ENCODE measurements at places on chromosomes 3 and 15.

DNA sequence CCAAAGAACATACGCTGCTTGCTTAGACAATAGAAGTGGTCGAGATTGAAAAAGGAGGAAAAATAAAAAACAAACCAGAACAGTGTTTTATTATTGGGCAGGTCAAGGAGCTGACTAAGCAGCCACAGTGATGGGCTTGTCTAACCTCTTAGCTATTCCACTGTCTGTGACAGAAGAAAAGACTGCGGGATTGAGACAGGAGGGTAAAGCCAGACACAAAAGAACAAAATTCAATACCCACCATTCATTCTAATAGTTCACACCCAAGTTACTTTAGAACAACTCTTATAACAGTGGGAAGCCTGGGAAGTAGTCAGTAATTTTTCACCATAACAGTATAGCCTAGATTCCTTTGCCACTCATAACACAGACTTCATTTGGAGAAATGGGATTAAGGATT, 435.4 kb downstream of the MFSD1 start:
- no peak for DNase-seq

DNA sequence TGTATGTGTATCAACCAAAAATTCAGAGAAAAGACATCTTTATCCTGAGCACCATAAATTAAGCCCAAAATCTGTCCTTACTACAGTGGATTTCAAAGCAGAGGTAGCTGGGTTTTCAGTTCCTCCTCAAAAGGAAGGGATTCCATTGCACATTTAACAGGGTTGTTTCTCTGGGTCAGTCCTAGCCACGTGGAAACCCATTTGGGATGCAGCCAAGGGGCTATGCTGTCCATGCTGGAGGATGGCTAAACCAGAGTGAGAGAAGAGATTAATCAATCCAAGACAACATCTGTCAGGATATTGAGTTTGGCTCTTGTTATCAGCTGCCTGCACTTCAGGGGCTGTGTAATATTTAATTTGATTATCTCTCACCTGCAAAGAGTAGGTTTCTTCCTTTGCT, 28.1 kb downstream of the LSAMP start:
- no peak for DNase-seq

DNA sequence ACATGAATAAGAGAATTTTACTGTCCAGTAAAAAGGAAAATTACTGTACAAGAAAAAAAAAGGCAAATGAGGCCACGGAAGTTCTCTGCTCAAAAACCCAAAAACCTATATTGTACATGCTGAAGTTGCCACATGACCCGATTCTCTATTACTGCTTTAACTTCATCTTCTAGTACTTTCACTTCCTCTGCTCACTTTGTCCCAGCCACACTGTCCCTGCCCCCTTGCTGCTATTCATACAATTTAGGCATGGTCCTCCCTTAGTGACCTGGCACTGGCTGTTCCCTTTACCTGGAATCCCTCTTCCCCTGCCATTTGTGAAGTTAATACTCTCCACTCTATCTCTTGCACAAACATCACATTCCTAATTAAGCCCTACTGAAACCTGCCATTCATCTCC, 457.4 kb downstream of the MAGI1 start:
- no peak for DNase-seq

GRCh38 chr15:52329987-52330386, 34.4 kb upstream of the MYO5C start:
- no peak for DNase-seq

Measured in SJCRH30 (cell line).